8988T (cell line): ENCODE measurements at places on chromosomes 4 and X.

GRCh38 chrX:48971249-48972219 lies at the start of gene KCND1:
Gene KCND1 (minus strand): TSS chrX:48971844. CDS start chrX:48970271, 1,573 bp downstream.
- DNase-seq: no peak

- no peak for DNase-seq
These were observed 80.6 kb downstream of the VCX2 start for GRCh38 chrX:8090482-8090881.

- DNase-seq: no peak
These were observed 50.9 kb upstream of the PRDX4 start for GRCh38 chrX:23616361-23616760.

- DNase-seq: no peak
These were observed 32.5 kb downstream of the SORBS2 start for GRCh38 chr4:185779517-185779916.

DNA sequence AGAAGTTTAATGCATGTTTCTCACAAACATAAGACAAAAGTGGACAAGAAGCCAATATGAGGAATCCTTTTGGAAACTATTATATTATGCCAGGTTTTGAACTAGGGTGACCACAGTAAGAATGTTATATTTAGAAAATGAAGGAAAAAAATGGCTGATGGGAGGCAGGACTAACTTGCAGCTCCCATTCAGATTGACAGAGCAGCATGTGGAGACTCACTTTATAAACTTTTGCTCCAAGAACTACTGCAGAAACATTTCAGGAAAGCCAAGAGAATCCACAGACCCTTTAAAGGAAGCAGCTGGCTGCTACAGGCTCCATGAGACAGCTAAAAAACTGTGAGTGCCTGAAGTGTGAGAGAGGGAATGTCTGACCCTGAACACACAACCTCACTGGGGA lies 738.6 kb upstream of the GRIA3 start:
- DNase-seq: no peak
